Stimulated activated CD8-positive, alpha-beta memory T cell treated with anti-CD3 and anti-CD28 coated beads, Interleukin-12 subunit alpha, Interleukin-12 subunit beta, amount 100 ng/mL, for 1 hour (primary cell): ENCODE measurements at places on chromosomes 5 and 9.

DNA sequence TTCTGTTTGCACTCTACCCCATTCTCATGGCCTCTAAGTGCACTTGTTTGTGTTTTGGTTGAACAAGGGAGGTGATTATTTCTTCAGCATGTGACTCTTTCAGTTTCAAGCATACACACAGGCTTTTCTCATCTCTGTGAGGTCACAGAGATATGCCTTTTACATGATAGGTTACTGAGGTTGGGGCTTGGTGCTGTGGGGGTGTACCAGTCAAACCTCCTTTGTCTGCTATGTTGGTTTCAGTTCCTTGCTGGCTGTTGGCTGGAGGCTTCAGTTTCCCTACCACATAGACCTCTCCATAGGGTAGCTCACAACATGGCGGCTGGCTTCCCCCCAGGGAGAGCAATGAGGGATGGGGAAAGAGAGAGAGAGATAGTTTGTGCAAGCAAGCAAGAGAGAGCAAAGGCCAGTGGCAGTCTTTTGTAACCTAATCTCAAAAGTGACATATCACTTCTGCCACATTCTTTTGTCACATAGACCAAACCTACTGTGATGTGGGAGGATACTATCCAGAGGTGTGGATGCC is 96.7 kb upstream of the SEMA6A start:
- DNase-seq, result no peak

DNA sequence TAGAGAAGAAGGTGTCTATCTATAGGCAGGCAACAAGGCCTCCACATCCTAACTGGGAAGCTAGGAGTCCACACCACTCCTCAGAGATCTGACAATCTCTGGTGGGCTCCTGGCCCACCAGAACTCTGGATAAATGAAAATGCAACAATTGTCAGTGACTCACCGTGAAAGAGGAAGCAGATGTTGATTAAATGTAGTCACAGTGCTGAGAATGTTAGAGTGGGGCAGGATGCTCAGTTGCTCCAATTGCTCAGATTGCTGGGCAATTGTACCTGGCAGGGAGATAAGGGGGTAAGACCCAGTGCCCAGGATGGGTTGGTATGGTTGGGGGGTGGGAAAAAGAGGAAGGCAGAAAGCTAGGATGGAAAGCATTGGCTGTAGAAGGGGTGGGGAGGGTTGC is 4.3 kb downstream of the CCL19 start:
- no peak for DNase-seq

DNA sequence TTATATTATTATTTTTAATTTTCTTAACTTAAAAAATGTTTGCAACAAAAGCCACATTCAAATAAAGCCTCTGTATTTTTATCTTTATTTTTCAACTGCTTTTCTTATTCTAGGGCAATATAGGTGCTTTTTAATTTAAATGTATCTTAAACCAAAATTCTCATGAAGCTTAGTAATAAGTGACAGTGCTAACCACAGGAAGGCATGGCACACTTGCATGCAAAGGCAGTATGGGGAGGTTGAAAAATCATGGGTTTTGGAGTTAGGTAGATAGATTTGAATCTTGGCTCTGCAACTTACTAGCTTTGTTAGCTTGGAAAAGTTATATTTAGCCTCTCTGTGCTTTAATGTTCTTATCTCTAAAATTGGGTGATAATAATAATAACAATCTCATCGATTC is 458.0 kb downstream of the DMAC1 start:
- DNase-seq, result no peak

DNA sequence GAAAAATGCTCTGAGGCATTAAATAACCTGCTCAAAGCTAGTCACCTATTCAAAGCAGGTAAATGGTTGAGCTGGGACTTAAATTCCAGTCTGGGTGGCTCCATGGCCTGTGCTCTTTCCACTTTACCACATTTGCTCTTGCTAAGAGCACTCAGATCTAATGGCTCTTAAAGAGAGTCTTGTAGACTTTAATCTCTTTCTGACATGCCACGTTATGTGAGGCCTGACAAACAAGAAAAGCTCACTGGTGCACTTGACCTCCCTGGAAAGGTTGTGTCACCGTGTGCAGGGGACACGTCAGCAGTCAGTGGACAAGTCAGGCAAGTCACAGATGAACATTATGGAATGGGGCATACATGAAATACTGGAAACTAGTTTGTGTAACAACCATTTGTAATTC is 129.9 kb upstream of the RPS23 start:
- no peak for DNase-seq

GRCh38 chr5:142671801-142672200 is 14.1 kb downstream of the FGF1 start:
- DNase-seq, result no peak

DNA sequence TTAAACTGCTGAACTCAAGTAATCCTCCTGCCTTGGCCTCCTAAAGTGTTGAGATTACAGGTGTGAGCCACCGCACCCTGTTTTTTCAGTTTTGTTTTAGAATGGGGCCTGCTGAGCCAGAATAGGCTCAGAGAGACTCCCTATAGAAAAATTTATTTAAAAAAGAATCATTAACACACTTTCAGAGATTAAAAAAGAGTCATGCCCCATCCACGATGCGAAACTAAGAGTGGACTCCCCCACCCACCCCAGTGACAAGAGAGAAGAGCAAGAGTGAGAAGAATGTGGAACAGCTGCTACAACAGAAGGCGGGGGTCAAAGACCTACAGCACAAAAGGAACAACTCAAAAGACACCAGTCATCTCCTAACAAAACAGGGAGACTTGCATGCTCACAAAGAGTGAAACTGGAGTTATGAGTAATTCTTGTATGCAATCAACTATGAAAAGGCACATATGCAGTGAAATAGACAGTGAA is 47.2 kb downstream of the GLDC start:
- no peak for DNase-seq

DNA sequence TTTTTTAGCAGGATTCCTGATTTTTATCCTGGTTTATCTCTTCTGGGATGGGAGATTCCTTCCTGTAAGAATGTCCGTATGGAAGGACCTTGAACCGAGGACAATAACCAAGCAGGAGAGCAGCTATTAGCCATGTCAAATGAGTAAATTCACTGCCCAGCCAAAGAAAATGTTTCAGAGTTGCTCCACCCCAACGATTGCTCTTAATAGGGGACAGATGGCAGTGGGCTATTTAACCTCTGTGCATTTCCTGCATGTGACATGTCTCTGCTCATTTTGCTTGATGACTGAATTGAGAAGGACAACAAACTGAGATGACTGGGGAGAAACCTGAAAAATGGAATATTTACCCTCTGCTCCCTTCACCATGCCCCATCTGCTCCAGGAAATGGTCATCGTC is 479.9 kb upstream of the ZNF462 start:
- no peak for DNase-seq

- no peak for DNase-seq
These were observed 37.6 kb downstream of the NACC2 start for GRCh38 chr9:136057236-136058081.

- no peak for DNase-seq
These were observed 8.2 kb downstream of the SQSTM1 start for GRCh38 chr5:179828756-179829421.

DNA sequence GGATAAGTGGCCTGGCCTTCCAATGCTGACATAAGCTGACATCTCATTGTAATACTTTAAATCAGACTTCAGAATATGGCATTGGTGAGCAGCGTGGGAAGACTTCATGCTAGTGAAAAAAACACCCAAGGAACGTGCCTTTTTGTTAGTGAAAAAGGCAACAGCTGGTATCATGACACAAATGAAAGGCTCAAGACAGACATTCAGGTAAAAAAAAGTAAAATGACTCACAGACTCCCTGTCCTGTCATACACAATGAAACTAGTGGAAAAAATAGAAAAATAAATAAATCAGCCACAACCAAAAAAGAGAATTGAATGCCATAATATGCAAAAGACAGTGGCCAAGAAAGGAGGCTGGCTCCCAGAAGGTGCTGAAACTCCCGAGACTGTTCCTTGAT is 24.4 kb upstream of the PPP1R2B start:
- no peak for DNase-seq

DNA sequence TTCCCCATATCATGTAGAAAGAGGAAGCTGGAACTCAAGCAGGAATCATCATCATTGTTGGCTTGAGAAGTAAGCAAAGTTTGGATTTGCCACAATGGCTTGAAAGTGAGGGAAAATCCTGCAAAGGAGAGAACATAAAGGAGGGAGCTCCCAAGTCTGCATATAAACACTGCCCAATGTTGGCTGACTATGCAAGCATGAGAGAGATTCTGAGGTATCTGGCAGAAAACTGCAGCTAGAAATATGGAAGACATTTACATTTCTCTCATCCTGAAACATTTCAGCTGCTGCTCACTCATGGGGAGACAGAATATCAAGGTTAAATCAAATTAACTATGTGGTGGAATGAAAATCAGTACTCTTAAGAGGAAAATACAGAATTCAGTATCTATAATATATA is 415.6 kb upstream of the TNC start:
- no peak for DNase-seq

GRCh38 chr5:53288511-53288910 is 179.0 kb upstream of the MOCS2 start:
- DNase-seq, result no peak

- no peak for DNase-seq
These were observed 935.8 kb upstream of the EDIL3 start for GRCh38 chr5:85320495-85320894.

- no peak for DNase-seq
These were observed at the start of gene GGTA1 for GRCh38 chr9:121499427-121500164. Gene GGTA1, minus strand, starts transcription at chr9:121499844. Its CDS starts 31,922 bp downstream, at chr9:121467922.

DNA sequence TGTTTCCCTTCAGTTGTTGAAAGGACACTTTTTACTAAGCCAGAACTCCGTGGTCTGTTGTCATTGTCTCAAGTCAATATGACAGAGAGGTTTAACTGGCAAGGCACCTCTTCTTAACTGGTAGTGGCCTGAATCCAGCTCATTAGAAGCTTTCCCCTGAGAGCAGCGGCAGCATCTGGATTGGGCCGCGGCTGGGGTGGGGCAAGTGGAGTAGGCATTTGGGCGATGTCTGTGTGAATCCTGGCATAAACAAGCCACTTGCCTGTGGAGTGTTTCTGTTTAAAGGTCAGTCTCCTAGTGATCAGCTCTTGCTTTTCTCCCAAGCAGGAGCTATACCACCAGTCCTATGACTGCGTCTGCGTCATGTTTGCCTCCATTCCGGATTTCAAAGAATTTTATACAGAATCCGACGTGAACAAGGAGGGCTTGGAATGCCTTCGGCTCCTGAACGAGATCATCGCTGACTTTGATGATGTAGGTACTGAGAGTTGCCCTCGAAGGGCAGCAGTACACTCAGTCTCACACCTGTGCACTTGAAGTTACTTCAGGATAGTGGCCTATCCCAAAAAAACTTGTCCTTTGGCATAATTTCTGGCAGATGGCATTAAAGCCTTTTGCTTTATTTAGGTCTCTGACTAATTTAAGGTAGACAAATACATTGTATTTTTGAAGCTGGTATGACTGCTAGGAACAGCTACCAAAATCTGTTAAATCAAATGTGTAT is 48.9 kb downstream of the CFAP90 start:
- DNase-seq, result no peak

DNA sequence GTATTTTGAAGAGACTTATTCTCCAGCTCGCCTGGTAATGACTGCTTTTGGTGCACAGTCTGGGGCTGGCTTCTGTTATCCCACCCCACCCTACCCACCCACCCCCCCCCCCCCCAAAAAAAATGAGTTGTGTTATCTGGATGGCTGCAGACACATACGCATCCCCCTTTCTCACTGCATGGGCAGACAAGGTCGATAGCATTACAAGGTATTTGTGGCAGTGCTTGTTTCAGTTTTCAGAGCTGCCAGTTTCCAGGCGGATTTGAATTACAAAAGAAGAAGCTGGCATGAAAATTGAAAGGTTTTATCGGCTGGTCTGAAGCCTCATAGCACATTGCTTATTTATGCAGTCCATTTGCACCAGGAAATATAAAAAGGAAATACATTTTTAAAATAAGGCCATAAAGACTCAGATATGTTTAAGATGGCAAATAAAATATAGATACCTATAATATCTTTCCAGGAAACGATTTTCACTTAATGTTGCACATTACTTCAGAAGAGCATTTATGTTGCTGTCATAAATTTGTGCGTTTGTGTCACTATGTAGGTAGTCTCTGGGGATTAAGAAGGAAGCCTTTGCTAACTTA is 85.1 kb upstream of the GRHPR start:
- DNase-seq, result no peak

- no peak for DNase-seq
These were observed 27.7 kb downstream of the ARHGEF37 start for GRCh38 chr5:149608936-149609545.

- DNase-seq, result no peak
These were observed 25.9 kb downstream of the CCDC171 start for GRCh38 chr9:15578714-15579113.

DNA sequence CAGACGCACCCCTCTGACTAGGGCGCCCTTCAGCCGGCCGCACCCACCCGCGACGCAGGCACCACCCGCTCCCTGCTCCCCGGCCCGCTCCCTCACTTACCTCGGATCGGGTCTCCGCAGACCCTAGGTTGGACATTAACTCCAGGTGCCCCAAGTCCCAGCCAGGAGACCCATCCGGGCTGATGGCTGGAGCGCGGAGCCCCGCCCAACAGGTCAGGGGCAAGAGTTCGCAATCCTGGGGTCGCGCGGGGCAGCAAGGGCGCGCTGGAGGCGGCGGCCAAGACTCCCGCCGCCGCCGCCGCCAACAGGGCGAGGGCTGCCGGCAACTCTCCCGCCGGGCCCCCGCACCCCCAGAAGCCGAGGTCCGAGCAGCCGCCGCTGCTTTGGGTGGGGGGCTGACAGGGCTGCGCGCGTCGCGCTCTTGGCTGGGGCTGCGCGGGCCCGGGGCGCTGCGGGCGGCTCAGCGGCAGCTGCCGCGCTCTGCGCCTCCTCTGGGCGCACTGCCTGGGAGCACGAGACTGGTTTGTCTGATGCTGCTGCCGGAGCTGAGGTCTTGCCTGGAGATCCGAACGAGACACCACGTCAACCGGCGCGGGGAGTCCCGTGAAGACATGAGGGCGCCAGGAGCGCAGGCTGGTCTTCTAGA is at the start of gene GDNF:
GDNF (minus strand) TSS at position 635 of the 646 bp plus-strand sequence. CDS start 5,245 bp downstream, outside the sequence.
- DNase-seq, result no peak

GRCh38 chr9:138069731-138070456 is 192.3 kb downstream of the CACNA1B start:
- DNase-seq, result no peak

GRCh38 chr5:88401686-88402085 is 133.0 kb upstream of the TMEM161B start:
- DNase-seq, result no peak

DNA sequence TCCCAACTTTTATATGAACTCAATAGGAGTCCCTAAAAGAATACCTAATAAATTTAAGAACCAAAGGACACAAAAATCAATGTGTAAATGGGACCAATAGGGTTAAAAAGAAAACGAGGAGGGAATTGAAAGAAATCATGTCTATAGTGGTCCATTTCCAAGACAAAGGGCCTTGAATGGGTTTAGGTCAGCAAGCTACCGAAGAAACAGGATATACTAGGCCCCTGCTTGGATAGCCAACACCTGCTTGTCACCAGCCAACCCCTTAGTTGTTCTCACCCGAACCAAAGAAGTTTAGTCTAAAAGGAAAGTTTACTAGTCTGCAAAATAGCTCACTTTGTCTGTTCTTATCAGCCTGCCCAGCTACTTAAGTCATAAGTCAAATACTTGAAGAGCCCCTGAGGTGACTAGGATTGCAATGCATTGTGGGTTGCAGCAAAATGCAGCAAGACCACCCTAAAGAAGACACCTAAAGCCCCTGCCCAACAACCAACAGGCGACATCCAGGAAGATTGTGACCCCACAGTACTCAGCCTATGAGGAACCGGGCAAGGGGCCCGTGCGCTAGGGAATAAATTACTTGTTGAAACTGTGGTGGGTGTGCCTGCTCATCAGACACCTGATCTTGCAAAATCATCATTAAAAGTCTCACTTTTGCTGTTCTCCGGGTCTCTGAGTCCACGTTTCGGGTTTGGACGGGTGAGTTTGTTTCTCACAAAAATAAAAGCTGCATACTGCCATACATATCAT is 183.9 kb upstream of the PPP1R26 start:
- no peak for DNase-seq

- no peak for DNase-seq
These were observed 254.3 kb downstream of the GRIA1 start for GRCh38 chr5:153744751-153745150.
